ENCODE measurements at places on chromosomes 13 and 19.

DNA sequence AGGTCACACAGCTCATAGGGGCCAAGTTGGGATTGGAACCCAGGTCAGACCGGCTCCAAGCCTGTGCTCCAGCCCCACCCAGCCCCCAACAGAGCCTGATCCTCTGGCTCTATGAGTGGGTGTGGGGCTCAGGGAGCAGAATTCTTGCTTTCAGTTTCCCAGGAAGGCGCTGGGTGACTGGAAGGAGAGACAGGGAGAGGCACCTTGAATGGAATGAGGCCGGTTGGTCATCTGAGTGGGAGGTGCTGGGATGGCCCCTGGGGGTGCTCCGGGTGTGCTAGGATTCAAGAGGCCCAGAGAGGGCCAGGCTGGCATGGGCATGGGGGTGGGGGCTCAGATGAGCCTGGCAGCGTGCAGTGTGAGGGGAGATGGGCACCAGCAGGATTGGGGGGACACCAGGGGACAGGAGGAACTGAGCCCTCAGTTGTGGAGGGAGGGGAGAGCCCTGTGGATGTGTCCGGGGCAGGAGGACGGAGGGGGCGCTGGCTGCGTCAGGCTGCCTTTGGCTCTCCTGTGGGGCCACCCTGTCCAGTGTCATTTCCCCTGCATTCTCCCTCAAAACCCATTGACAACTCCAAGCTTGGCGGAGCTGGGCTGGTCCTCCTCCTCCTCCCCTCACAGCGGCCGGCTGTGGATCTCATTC is 31.2 kb upstream of the ANKRD10 start:
- DNase-seq: no peak

DNA sequence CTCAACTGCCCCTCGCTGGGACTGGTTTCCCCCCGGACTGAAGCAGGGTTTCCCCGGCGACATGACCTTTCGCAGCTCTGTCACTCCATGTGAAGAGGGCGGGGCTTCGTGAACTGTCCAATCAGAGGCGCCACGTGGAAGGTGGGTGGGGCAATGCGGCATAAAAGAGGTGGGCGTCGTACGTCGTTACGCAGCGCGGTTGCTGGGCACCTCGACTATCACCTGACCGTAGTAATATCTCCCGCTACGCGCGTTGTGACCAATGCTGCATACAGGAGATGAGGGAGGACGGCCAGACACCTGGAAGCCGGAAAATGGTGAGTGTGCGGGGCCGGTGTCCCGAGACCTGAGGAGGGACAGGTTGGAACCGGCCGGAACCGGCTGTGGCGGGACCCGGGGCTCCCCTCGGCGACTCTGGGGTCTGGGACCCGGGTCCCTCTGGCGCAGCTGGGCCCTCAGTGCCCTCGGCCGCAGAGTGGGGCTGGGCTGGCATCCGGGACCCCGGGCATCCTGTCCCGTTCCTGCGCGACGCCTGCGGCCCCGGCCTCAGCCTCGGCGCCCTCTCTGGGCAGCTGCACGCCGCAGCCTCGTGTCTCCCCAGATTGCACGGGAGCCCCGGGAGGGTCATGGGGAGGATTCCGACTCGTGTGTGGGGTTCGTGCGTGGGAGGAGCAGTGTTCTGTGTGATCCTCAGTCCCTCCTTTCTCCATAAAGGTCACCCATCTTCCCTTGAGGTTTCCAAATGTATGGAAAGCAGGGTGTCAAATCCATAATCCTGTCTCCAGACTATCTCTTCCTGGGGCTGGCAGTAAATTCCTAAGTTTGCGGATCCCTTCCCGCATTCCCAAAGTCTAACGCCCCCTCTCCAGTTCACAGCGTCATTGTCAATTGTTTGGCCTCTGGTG is 32.2 kb downstream of the ZNF136 start:
- peak; percentile 65 for DNase-seq

DNA sequence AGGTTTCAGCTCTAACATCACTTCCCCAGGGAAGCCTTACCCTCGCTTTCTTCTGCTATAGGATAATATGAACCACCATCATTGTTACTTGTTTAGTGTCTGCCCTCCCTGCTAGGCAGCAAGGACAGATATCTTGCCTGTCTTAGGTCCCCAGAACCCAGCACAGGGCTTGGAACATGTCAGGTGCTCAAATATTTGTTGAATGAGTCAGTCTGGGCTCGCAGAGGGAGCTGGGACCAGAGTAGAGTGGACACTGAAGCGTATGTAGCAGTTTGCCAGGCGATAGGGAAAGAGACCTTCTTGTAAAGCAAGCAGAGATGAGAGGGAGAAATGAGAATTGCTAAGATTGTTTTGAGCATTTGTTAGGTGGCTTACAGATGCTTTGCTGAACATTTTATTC is 11.7 kb downstream of the BCKDHA start:
- DNase-seq: no peak

- DNase-seq: peak; percentile 50
Measured at GRCh38 chr13:42405665-42406390, 133.9 kb downstream of the AKAP11 start.

- no peak for DNase-seq
Measured at GRCh38 chr19:1310853-1311180, 25.1 kb downstream of the EFNA2 start.

DNA sequence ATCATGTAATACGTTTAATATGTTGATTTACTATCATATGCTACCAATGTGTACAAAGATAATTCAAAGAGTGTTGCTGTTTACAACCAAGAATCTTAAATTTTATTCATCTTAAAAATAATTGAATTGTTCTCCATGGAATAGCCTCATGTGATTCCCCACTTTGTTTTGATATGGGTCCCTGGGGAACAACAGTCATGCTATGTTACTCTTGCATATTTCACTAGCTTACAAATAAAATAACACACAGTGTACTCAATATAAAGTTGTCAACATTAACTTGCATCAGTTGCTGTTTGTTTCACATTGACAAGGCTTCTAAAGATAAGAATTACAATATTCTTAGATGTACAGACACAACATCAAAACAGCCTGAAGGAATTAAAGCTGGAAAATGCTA is 2.3 kb downstream of the ENOX1 start:
- DNase-seq: no peak

DNA sequence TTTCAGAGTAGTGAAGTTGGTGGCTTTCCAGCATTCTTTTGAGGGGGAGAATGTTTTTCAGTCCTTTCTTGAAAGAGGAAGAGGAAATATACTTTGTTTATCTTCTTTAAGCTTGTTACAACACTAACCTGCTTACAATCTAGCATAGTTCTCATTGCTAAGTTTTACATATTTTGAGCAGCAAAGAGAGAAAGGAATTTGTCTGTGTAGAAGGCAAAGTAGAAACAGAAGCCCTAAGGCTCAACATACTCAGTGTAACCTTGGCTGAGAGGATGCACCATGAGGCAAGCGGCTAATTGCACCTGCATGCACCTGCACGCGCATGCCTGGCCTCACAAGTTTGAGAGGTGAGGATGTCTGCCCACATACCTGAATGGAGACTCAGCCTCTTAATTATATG is 2.2 kb downstream of the FRY start:
- no peak for DNase-seq

DNA sequence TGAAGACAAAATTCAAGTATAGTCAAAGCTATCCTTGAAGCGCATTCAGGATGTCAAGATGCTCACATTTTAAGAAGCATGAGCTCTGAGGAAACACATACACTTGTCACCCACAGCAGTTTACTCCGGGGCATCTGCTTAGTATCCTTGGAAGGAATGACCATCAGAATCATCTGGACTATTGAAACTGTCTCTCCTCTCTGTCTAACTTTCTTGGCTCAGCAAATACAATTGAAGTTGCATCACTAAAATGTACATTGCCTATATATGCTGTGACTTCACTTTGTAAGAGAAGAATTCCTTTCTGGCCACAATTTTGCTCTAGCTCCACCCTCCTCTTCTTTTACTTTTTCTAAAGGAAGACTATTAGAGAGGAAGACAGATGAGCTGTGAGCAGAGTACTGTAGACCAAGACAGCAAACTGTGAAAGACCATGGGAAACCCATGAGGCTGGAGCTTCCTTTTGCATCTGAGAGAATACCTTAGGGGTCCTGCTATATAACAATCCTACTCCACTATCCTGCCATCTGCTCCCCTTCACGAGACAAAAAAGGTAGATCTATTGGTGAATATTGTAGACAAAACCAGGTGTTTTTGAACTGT is 906.3 kb downstream of the PCDH9 start:
- DNase-seq: no peak

Data from stimulated activated CD4-positive, alpha-beta T cell treated with anti-CD3 and anti-CD28 coated beads, Interleukin-1b, Interleukin-23, amount 100 ng/mL, for 4 hours (primary cell).